Heart left ventricle (tissue), 16 donors: ENCODE measurements at places on chromosomes 7 and 10. TPM values are rescaled to one million over a fixed set of nuclear protein-coding genes. Genes with fewer than 3 reads are reported as not detected.
A peak's percentile ranks its signal among the peaks of the same experiment; 100 is the strongest.

TRIM74 gene
- not detected for total RNA-seq

KIFBP gene
- 64.4 TPM for total RNA-seq

- H3K4me1 ChIP-seq = peaks cover 3% of the 10 kb centered on the region
- H3K27me3 ChIP-seq = no peaks in the 10 kb centered on the region
- no peak overlapping the region for H3K4me3 ChIP-seq
- DNase-seq = peak; percentile 35
- H3K36me3 ChIP-seq = no peaks in the 10 kb centered on the region
Measured at GRCh38 chr10:84447701-84448400, 119.5 kb downstream of the CCSER2 start.

- H3K36me3 ChIP-seq = no peaks in the 10 kb centered on the region
- peak overlapping the region; percentile 72 for H3K27ac ChIP-seq
- H3K4me1 ChIP-seq = no peaks in the 10 kb centered on the region
- no peak overlapping the region for H3K4me3 ChIP-seq
- H3K27me3 ChIP-seq = no peaks in the 10 kb centered on the region
Measured at GRCh38 chr7:51300762-51301674, 15.6 kb downstream of the COBL start.

DNA sequence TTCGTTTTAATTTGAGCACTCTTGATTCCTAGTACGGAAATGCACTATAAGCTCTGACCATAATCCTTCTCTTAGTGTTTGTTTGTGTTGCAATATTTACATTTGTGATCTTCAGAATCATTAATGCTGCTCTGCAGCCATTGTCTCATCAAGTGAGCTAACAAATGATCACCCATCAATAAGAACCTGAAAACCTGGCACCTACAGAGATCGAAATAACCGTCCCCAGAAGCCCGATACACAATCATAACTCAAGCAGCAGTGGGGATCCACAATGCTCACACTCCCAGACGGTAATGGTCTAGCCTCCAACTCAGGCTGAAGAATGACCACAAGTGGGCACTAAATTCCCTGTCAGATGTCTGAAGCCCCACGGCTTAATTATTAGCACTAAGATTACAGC, 156.0 kb upstream of the NFE2L3 start:
- H3K36me3 ChIP-seq = no peaks in the 10 kb centered on the region
- H3K27me3 ChIP-seq = no peaks in the 10 kb centered on the region
- no peak for DNase-seq
- no peak overlapping the region for H3K27ac ChIP-seq
